ENCODE measurements at places on chromosomes 2 and 18.

DNA sequence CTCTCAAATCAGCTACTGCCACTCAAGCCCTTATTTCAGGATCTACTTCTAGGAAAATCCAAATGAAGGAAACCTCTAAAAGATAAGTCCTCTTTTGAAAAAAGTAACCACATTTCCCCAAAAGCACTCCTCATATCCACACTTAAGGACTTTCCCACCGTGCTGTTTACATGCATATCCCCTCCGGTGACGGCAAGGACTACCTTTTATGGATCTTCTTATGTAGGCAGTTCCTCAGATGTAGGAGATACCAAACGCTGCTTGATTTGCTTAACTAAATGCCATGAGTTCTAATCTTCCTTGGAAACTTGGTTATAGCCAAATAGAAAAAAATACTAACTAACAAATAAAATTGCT is 6.9 kb upstream of the TMEM87B start:
- no peak for DNase-seq

DNA sequence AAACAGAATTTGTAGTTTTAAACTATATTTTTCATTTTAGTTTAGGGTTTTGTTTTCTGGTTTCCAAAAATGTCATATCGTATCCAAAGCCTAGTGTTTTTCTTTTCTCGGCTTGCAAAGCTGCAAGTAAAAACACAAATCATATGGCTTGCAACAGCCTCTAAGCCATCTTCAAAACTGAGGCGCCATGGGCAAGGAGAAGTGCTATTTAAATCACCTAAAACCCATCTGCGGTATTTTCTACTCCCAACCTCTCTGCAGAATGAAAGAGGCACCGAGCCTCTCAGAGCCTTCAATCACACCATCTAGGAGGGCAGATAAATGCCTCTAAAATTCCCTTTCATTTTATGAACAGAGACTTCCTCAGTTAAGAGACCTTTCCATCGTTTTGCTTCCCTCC is 25.2 kb downstream of the FECH start:
- DNase-seq = no peak

DNA sequence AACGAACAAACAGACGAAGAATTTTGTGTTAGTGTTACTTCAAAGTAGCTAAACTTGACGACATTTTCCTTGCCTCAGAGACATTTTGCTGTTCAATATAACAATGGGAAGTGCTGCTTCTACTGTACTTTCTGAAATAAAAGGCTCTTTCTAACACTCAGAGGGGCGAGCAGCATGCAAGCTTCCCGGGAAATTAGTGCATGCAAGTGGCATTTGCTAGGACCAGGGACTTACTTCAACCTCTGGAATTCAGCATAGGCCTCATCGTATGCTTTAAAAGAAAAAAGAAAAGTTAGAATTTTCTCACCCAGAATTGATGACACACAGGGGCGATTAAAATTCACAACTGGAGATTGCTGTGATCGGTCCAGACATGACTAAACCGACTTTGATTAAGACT is 62.5 kb upstream of the LPIN2 start:
- no peak for DNase-seq

DNA sequence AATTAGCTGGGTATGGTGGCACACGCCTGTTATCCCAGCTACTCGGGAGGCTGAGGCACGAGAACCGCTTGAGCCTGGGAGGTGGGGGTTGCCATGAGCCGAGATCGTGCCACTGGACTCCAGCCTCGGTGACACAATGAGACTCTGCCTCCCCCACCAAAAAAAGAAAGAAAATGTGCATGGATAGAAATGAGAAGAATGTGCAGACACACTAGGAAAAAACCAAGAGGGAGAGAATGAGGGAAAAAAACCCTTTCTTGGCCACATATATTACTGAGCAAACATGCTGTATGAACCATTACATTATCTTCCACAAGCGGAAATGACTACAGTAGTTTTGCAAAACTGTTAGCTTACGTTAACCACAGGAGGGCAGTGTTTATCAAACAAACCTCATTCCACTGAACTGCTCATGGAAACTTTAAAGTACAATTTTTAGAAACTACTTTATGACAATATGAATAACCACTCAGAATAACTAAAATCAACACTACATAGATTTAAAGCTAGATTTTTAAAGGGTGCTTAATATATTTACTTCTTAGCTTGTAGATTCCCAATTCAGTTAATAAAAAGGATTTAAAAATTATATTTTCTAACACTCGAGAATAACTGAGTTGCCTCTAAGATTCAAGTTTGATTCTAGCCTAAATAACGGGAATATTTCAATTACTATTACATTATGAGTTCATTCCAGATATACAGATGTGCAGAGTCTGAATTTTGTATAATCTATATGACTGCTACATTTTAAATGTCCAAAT is 26.4 kb downstream of the ASXL2 start:
- DNase-seq = peak; percentile 4

GRCh38 chr2:149156971-149157740 is 118.7 kb downstream of the LYPD6B start:
- DNase-seq = no peak

- DNase-seq = no peak
These were observed 256.1 kb downstream of the NDUFA10 start for GRCh38 chr2:239768907-239769553.

DNA sequence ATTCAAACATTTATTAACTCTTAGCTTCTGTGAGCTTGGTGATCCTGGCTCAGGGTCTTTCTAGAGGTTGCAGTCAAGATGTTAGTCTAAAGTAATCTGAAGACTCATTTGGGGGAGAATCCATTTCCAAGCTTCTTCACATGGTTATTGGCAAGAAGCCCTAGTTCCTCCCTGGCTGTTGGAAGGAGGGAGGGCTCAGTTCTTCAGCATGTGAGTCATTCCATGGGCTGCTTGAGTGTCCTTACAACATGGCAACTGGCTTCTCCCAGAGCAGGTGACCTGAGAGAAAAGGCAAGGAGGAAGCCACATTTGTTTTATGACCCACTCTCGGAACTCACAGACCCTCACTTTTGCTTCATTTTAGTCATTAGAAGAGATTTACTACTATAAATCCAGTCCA is 10.6 kb upstream of the C2orf74 start:
- DNase-seq = no peak

DNA sequence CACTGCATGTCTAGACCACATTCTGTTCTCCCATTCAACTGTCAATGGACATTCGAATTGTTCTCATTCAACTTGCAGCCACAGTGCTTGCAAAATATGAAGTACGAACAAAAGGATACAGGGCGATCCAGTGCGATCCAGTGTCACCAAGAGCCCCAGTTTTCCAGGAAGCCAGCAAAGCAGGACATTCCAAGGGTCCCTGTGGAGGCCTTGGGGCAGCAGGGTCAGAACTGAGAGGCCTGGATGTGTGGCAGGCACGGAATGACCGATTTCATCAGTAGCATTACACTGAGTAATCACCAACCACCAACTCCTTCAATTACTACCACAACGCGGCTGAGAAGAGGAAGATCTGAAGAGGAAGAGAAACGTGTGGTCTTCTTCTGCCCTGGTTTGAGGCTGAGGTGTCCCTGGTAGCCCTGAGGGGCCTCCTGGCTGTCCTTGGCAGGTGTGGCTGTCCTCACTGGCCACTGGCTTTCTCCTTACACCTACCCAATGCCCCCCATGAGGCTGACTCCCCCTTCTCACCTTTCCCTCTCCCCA is 172.7 kb upstream of the FHL2 start:
- DNase-seq = no peak

DNA sequence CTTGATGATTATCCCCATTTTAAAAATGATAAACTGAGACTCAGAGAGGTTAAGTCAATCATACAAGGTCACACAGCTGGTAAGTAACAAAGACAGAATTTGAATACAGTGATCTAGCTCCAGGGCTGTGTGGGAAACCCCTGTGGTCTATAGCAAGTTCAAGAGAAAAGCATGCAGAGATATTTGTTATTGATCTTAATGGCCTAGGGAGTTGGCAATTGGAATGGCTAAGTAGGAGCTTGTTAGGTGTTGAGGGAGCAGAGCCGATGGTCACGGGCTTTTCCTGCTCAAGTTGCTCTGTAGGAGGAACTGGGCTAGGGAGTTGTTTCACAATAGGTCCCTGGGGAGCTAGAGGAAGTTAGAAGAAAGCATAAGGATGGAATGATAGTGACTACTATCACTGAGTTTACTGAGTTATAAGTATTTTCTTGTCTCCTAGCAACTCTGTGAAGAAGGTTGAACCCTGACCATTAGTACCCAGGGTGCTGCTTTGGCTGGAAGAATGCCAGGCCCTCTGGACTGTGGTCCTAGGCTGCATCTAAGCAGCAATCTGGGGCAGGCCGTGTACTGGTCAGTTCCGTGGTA is 30.0 kb downstream of the RNF125 start:
- no peak for DNase-seq

DNA sequence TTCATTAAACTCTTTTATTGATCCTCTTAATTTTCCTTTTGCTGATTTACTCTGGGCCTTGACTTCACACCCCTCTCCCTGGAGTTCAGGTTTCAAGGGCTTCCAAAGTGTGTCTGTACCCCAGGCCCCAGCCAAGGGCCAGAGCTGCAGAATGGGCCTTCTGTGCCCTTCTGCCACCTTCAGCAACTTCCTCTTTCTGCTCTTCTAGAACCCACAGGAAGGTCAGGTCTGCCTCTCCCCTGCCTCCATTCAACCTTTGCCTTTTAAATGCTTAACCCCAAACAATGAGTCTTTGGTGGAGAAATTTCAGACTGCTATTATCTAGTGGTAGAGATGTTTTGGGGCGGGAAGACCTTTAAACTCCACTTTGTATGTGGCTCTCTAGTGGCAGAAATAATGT is 63.1 kb downstream of the TSN start:
- DNase-seq = no peak

- no peak for DNase-seq
These were observed 24.0 kb downstream of the ARMC9 start for GRCh38 chr2:231222318-231223000.

DNA sequence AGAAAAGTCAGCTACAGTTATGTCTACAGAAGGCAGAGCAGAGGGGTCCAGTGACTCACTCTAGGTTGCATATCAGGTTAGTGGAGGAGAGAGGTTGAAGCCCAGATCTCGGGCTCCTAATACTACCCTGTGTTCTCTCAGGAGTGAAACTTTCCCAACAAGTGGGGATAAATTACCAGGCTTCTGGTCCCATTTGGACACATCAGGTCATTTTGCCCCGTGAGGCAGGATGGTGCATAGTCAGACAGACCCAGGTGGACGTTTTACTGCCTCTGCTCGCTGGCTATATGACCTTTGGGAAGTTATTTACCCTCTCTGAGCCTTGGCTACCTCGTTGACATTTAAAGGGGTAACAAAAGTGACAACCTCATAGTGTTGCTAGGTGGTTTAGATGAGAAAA is 128.0 kb upstream of the REV1 start:
- DNase-seq = no peak

- no peak for DNase-seq
These were observed 76.5 kb downstream of the STRN start for GRCh38 chr2:36889795-36890194.

GRCh38 chr2:222318712-222319585 is 20.2 kb upstream of the PAX3 start:
- DNase-seq = peak; percentile 39

DNA sequence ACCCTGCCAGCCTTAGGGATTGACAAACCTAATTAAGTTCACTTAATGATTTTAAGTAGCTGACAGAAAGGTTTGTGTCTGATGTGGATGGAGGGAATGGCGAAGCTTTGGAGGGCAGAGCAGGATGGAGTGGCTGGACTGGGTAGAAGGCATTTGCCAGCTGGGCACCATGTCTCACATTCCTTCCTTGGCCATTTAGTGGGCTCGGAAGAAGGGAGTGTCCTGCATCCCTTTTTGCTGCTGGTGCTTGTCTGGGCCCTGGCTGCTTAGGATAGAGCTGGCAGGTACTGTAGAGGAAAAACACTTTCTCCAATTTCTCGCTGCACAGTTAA is 166.7 kb downstream of the CLIP4 start:
- no peak for DNase-seq

- DNase-seq = no peak
These were observed 32.5 kb downstream of the GREB1 start for GRCh38 chr2:11566383-11566782.

DNA sequence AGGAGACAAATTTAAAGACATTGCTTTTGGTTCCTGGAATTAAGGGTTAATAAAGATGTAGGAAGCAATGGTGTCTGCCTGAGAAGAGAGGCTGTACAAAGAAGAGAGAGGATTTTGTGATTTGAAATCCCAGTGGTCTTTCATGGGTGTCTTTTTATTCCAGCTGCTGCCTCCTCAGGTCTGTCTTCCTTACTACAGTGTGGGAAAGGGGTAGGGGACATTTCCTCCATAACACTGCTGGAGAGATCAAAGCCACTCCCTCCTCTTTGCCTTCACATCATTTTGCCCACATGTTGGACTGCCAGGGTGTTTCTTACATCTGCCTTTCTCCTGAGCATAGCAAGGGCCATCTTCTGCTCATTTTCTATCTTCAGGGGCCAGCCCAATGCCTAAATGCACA is 348.5 kb downstream of the EN1 start:
- no peak for DNase-seq

GRCh38 chr2:233789554-233789953 is 11.4 kb downstream of the MROH2A start:
- DNase-seq = no peak

DNA sequence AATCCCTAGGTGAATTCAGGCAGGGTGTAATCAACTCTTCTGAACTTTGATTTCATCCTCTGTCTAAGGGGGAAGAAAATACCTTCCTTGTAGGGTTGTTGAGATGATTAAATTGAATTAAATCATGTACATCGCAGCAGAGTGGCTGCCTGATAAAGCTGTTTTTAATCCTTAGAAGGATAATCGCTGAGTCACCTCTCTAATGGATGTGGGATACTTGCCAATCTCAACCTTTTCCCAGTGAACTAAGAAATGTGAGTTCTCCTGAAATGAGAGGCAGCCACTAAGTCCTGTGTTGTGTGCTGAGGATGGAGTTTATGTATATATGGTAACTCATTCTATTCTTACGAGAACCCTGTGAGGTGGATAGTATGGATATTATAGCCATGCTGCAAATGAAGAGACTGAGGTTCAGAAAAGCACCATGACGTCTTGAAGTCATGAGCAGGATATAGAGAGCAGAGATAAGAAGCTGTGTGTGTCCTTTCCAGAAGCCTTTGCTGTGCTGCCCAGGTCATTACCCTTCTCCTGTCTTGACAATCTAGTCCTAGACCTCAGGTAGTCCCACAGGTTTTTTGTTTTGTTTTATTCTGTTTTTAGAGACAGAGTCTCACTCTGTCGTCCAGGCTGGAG is 93.3 kb downstream of the HNRNPLL start:
- no peak for DNase-seq

DNA sequence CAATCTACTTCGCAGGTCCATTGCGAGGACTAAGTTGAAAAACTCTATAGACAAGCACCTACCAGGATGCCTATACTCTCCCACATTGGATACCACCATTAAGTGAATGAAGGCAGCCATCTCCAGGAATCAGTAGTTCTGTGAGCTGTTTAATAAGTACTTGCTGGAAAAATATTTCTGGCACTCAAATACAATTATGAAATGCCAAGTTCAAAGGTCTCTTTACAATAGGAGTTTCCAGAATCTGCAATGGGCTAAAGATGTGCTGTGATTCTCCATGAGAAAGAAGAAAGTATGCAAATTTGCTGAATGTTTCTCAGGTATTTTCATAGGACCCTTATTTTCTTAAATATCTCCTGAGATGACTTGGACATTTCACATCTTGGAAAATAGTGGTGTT is 103.0 kb downstream of the AP1S3 start:
- no peak for DNase-seq

Data from stimulated activated CD4-positive, alpha-beta T cell treated with anti-CD3 and anti-CD28 coated beads, Interleukin-12 subunit alpha, Interleukin-12 subunit beta, amount 100 ng/mL, for 4 hours (primary cell).